ENCODE measurements at places on chromosomes 2 and 18.

DNA sequence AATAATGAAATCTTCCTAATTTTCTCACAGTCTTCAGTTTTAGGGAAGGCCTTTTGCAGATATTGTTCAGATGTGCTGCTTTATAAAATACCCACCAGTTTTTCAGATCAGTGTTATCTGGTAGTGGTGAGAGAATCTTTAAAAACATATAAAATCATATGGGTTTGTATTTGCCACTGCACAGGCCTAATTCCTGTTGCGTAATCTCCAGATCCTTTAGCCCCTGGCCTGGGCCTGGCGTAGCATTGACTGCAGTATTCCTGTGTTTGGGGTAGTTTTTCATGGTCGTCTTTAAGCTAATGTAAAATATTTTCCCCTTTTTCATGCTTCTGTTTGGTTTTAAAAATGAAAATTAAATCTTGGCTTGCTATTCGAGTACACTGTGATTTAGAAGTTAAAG lies 43.2 kb downstream of the TSHZ1 start:
- DNase-seq = no peak

DNA sequence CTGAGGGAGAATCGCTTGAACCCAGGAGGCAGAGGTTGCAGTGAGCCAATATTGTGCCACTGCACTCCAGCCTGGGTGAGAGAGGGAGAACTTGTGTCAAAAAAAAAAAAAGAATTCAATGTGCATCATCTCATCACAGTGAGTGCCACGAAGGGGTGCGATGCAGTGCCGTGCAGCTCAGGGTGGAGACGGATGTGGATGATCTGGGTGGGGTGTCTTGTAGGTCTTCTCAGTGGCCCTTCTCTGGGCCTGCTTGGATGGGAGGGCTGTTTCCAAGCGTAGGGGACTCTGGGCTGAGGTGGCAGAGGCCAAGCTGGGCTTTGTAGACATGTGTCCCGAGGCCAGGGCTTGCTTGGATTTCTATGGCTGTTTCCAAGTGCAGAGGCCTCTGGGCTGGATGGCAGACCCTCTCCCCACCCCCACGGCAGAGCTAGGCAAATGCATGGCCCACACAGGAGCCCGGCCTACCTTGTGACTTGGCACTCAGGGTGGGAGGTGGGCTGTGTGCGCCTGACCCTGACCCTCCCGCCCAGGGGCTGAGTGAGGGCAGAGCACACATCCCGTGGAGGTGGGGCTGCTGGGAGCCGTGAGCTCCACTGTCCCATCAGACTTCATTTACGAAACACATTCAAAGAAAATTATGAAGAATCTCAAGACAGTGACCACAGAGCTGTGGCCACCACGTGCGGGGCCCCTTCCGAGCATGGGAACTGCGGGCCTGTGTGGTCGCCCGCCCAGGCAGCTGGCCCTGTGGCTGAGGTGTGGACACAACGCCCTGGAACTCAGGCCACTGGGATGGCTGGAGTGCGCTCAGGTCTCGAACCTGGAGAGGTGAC lies 76.4 kb downstream of the ASB1 start:
- DNase-seq = no peak

GRCh38 chr2:49959961-49960553 lies 805.7 kb upstream of the FSHR start:
- no peak for DNase-seq

GRCh38 chr2:46875226-46875899 lies 40.2 kb downstream of the MCFD2 start:
- no peak for DNase-seq

GRCh38 chr2:10720306-10720705 lies 1.1 kb upstream of the ATP6V1C2 start:
- no peak for DNase-seq

- DNase-seq = no peak
Measured at GRCh38 chr2:27303093-27304025, 4.9 kb downstream of the UCN start.

GRCh38 chr2:178006710-178007109 lies 65.9 kb downstream of the PDE11A start:
- no peak for DNase-seq

- DNase-seq = no peak
Measured at GRCh38 chr2:57937456-57937855, 109.2 kb upstream of the VRK2 start.

GRCh38 chr18:23144640-23145039 lies 9.4 kb downstream of the CABLES1 start:
- no peak for DNase-seq

GRCh38 chr18:13398631-13399030 lies 180.1 kb downstream of the LDLRAD4 start:
- no peak for DNase-seq

GRCh38 chr2:71831193-71831577 lies 316.5 kb downstream of the CYP26B1 start:
- no peak for DNase-seq

DNA sequence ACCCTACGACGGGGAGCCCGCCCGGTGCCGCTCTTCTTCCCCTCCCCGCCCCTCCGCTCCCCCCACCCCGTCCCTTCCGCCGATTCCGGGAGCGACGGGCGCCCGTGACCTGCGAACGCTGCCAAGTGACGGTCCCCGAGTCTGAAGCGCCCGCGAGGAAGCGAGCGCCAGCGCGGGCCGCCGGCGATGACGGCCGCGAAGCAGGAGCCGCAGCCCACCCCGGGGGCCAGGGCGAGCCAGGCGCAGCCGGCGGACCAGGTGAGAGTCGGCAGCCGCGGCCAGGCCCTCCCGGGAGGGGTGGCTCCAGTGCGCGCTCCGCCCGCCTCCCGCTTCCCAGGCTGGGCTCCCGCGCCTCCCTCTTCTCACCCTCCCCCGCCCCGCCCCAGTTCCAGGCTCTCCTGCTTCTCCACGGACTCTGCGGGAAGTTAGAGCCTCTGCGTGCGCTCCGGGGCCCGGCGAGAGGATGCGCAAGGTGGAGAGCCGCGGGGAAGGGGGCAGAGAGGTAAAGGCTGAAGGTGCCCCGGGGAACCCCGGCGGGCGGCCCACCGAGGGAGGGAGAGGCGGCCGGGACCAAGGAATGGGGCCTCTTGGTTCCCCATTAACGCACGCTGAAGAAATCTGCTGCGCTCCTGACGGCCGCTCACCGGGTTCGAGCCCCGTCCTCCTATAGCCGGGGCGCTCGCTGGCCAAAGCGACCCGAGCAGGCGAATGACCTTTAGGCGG lies 719.5 kb downstream of the DPP10 start:
- no peak for DNase-seq

- DNase-seq = no peak
Measured at GRCh38 chr2:239399433-239399920, 1.3 kb downstream of the HDAC4 start.
